Chondrocyte (in vitro differentiated cells): ENCODE measurements at places on chromosomes 13 and 19. TPM values are rescaled to one million over a fixed set of nuclear protein-coding genes. Genes with fewer than 3 reads are reported as not detected.

PRX gene
- total RNA-seq = 3.6 to 4.9 TPM (median 4.5 TPM) in 3 replicates

SLAIN1 gene
- total RNA-seq = 0.31 to 0.82 TPM (median 0.69 TPM) in 3 replicates

OR2Z1 gene
- total RNA-seq = not detected in 3 replicates

BEST2 gene
- not detected in 3 replicates for total RNA-seq

- H3K4me3 ChIP-seq = no peak overlapping the region
- peaks cover 14% of the 10 kb centered on the region for H3K4me1 ChIP-seq
- no peak overlapping the region for H3K27ac ChIP-seq
- no peaks in the 10 kb centered on the region for H3K36me3 ChIP-seq
- DNase-seq = no peak
Measured at GRCh38 chr13:23449398-23450162, 16.1 kb upstream of the SACS start.

- no peak for DNase-seq
- no peak overlapping the region for H3K4me3 ChIP-seq
- H3K27me3 ChIP-seq = no peaks in the 10 kb centered on the region
- H3K27ac ChIP-seq = no peak overlapping the region
Measured at GRCh38 chr13:41621716-41622431, 164.5 kb downstream of the RGCC start.

DNA sequence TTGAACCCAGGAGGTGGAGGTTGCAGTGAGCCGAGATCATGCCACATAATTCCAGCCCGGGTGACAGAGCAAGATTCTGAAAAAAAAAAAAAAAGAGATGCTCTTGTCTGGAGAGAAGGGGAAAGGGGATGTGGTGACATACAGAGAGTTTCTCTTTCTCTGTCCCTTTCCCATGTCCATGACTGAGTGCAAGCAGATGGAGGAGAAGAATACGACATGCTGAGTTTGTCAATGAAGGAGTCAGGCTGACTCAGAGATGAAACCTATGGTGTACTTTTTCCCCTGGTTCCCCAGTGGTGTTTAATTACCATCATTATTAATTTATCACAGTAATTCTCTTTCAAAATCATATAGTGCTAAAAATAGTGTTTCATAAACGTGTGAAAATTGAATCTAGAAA is 448.8 kb downstream of the FOXO1 start:
- peaks cover 28% of the 10 kb centered on the region for H3K4me1 ChIP-seq
- no peaks in the 10 kb centered on the region for H3K36me3 ChIP-seq
- no peaks in the 10 kb centered on the region for H3K27me3 ChIP-seq
- no peak for DNase-seq

DNA sequence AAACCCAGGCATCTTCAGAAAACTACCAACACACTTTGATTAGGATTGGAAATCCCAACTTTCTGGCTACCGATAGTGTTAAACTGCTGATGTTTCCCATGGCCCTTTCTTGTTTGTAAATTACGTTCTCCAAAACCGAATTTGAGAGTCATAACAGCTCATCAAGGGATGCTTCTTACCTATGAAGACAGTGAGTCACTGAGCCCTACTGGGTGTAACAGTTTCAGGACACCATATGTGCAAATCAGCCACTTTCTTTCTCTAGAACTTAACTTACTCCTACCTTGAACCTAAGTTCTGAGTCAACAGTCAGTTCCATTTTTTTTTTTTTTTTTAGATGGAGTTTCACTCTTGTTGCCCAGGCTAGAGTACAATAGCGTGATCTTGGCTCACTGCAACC is 410.1 kb upstream of the TSHZ3 start:
- H3K4me1 ChIP-seq = no peaks in the 10 kb centered on the region
- DNase-seq = no peak
- no peak overlapping the region for H3K4me3 ChIP-seq
- no peak overlapping the region for H3K27ac ChIP-seq
- H3K27me3 ChIP-seq = no peaks in the 10 kb centered on the region
- H3K36me3 ChIP-seq = no peaks in the 10 kb centered on the region

DNA sequence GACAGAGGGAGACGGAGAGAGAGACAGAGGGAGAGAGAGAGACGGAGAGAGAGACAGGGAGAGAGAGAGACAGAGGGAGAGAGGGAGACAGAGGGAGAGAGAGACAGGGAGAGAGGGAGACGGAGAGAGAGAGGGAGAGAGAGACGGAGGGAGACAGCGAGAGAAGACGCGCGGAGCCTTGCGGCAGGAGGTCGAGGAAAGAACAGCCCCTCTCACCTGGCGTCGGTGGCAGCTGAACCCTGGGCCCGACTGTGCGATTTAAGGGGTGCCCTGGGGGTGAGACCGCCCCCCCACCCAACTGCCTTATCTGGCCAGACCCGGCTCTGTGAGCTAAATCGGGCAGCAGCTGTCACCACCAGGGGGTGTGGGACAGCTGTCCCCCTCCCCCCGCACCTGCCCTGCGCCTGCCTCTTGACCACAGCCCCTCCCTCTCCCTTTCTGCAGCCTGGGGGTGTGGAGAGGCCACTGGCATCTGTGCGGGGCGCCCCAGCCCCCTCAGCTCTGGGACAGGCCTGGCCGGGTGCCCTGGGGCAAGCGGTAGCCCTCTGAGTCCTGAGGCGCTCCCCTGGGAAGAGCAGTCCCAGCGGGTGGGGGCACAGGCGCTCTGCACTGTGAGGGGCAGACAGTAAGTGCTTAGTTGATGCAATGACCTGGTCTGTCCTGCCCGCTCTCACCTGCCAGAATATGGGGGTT is 10.8 kb downstream of the JOSD2 start:
- no peaks in the 10 kb centered on the region for H3K36me3 ChIP-seq
- H3K4me3 ChIP-seq = no peak overlapping the region
- H3K27me3 ChIP-seq = peaks cover 7% of the 10 kb centered on the region
- DNase-seq = peak; percentile 84
- no peaks in the 10 kb centered on the region for H3K4me1 ChIP-seq

- H3K36me3 ChIP-seq = no peaks in the 10 kb centered on the region
- H3K4me3 ChIP-seq = no peak overlapping the region
- DNase-seq = no peak
- peaks cover 48% of the 10 kb centered on the region for H3K27me3 ChIP-seq
- H3K4me1 ChIP-seq = no peaks in the 10 kb centered on the region
Measured at GRCh38 chr19:1674293-1674679, 21.9 kb upstream of the TCF3 start.

- no peaks in the 10 kb centered on the region for H3K27me3 ChIP-seq
- DNase-seq = peak; percentile 93
- peak overlapping the region; percentile 83 for H3K4me3 ChIP-seq
- H3K4me1 ChIP-seq = peaks cover 33% of the 10 kb centered on the region
- H3K36me3 ChIP-seq = peaks cover 4% of the 10 kb centered on the region
Measured at GRCh38 chr13:95643936-95644598, 439 bp downstream of the DZIP1 start.

DNA sequence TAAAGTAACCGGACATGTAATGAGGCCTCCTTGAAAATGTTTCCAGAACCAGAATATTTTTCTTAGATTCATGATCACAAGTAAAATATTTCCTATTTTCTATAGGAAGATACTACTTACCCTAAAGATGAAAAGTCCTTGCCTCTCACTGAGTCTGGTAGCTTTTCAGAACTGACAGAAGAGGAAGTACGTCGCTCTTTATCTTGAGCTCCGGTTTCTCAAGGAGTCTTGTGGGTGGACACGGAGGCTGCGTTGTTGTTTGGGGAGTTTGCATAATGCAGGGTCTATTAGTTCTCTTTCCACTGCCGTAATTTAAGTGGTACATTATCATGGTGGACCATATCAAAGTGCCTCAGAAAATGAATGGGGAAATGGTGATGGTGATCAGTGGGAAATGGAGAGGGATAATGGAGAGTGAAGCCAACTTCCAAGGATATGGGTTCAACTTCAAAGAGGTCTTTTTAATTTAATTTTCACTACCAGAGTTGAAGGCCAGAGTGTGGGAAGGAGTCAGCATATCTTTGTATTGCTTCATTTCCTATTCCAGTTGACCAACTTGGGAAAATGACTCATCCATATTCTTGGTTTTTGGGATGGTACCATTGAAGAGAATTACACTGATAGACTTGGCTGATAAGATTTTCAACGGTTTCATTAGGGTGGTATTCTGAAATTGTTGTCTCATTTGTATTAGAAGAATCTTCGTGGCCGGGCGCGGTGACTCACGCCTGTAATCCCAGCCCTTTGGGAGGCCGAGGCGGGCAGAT is 23.4 kb downstream of the MBD3L2B start:
- no peak overlapping the region for H3K4me3 ChIP-seq
- H3K27me3 ChIP-seq = peaks cover 8% of the 10 kb centered on the region
- no peak overlapping the region for H3K27ac ChIP-seq
- H3K36me3 ChIP-seq = no peaks in the 10 kb centered on the region

DNA sequence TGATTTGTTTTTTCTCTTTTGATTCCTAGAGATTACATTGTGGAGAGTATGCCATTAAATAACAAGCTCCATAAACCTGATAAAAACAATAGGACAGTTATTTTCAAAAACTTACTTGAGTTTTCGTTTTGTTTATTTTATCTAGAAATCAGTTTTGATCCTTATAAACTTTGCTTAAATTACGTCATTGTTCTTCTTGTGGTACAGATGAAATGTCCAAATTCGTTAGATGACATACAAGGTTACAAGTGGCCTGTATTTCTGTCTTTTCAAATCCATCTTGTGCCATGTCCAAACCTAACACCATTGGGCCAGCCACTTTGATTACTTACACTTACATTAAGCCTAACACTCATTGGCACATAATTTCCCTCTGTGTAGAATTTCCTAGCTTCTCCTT is 372.0 kb downstream of the PCDH9 start:
- H3K27me3 ChIP-seq = no peaks in the 10 kb centered on the region
- no peak overlapping the region for H3K27ac ChIP-seq
- no peak for DNase-seq
- H3K4me3 ChIP-seq = no peak overlapping the region
- no peaks in the 10 kb centered on the region for H3K4me1 ChIP-seq

DNA sequence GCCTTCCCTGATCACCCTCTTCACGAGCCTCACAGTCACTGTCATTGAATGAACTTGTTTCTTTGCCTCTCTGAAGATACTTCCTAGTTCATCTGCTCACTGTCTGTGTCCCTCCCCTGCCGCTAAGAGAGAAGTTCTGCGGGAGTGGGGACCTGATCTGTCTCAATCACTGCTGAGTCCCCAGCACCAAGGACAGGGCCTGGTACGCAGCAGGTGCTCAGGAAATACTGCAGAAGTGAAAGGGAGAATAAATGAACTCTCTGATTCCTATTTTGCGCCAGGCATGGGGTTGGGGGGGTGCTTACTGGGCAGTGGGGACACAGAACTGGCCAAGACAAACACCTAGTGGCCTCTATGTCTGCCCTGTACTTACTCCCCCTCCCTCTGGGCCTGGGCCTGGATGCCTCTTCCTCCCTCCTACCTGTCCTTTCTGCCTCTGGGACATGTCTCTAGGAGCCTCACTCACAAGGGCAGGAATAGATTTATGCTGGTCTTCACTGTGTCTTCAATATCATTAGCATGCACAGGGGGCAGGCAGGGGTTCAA is 17.5 kb downstream of the FCGBP start:
- H3K27ac ChIP-seq = no peak overlapping the region
- H3K36me3 ChIP-seq = no peaks in the 10 kb centered on the region
- no peaks in the 10 kb centered on the region for H3K4me1 ChIP-seq
- DNase-seq = no peak

DNA sequence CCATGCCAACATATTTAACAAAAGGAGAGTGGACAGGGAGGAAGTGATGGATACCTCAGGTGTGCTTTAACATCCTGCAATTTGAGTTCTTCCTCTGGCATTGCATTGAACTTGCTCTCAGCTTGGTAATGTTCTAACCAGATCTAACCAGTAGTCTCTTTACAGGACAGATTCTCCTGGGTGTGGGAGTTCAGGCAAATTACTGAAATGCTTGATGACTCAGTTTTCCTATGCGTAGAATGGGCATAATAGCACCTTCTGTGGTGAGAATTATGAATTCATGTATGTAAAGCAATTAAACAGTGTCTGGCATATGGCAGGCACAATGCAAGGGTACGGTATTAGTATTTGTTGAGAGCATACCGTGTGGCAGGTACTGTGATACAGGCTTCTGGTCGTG is 3.6 kb downstream of the AKAP11 start:
- no peak overlapping the region for H3K27ac ChIP-seq
- no peak for DNase-seq
- H3K4me3 ChIP-seq = no peak overlapping the region
- H3K4me1 ChIP-seq = peaks cover 35% of the 10 kb centered on the region
- H3K27me3 ChIP-seq = no peaks in the 10 kb centered on the region
